ENCODE measurements at places on chromosomes 11 and 22.
A peak's percentile ranks its signal among the peaks of the same experiment; 100 is the strongest.

GRCh38 chr11:46099963-46100316 lies 21.3 kb downstream of the PHF21A start:
- no peak for DNase-seq

- no peak for DNase-seq
Measured at GRCh38 chr11:45704635-45705034, 39.2 kb upstream of the CHST1 start.

- no peak for DNase-seq
Measured at GRCh38 chr22:46635756-46636155, 15.6 kb downstream of the GRAMD4 start.

DNA sequence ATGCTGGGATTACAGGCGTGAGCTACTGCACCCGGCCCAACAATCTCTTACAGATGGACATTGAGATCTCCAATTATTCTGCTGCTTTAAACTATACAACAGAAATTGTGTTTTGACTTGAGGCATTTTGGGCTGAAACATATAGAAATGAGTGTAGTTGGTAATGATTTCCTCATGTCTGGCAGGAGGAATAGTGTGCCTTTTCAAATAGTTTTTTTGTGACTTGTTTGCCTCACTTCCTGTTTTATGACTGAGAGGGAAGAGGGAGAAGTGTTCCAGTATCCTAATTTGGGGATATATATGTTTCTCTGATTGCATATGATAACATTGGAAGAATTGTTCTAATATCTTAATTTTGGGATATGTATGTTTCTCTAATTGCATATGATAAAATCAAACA lies 40.2 kb downstream of the EP300 start:
- no peak for DNase-seq

DNA sequence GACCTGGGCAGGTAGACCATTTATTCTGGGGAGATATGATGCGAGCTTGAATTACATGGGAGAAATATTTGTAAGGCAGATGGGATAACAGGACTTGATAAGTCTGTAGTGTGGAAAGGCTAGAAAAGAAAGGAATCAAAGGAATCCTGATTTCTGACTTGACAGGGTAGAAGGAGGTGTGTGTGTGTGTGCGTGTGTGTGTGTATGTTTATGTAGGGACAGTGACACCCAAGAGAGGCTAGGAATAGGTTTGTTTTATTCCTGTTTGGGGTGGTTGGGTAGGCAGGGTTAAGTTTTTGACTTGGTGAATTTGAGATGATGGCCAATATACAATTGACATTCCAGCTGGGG lies 390 bp upstream of the HTATIP2 start:
- DNase-seq: no peak

- DNase-seq: peak; percentile 92
Measured at GRCh38 chr11:105046898-105047579, 1.9 kb upstream of the CARD16 start.

- DNase-seq: peak; percentile 47
Measured at GRCh38 chr11:95154514-95154913, 64.9 kb downstream of the ENDOD1 start.

Measured in amniotic stem cell (primary cell).